ENCODE measurements at places on chromosomes 4 and X.

GRCh38 chrX:56228914-56229313 is 3.2 kb upstream of the KLF8 start:
- DNase-seq: no peak

- no peak for DNase-seq
Measured at GRCh38 chrX:79366556-79366872, 620 bp downstream of the ITM2A start.

DNA sequence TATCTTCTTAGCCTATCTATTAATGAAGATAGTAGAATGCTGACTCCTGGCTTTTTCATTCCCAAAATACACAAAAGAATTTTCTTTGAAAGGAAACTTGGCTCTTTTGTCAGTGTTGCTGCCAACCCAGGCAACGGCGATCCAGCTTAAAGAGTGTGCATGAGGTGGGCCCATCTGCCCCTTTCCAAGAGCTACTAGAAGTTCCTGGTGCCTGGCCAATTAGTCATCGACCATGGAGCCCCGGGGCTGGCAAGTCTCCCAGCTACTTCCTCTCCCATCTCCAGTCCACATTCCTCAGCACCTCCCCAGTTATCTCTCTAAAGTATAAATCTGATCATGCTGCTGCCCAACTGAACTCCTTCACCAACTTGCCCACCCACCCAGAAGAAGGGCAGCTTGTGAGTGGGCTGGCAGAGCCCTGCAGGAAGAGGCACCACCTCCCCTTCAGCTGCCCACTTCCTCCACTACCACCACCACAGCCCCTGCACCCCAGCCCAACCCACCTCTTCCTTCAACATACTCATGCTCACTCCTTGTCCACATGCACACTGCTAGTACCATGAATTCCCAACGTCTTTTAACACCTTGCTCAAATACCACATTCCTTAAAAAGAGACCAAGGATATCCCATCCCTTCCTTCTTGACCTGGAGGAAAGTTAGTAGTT is 158.2 kb upstream of the MAP3K15 start:
- no peak for DNase-seq

- DNase-seq: no peak
Measured at GRCh38 chrX:111955901-111956300, 79.9 kb downstream of the TRPC5OS start.

DNA sequence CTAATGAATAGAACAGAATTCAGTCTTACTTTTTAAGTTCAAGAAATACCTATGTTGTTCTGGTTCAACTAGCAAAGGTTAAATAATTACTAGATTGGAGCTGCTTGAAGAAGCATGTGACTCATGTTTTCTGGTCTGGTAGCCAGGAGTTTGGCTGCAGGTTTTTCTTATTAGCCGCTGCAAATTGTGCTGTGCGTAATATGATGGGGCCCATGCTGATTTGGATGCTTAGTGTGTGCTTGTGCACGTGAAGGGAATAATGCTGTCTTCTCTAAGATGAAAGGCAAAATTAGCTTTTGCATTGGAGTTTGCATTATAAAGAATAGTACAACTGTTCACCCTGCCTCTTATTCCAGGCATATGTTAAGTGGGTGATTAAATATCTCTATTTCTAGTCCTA is 219.6 kb downstream of the SNCA start:
- no peak for DNase-seq

GRCh38 chr4:84677093-84677492 is 94.2 kb downstream of the CDS1 start:
- DNase-seq: no peak

DNA sequence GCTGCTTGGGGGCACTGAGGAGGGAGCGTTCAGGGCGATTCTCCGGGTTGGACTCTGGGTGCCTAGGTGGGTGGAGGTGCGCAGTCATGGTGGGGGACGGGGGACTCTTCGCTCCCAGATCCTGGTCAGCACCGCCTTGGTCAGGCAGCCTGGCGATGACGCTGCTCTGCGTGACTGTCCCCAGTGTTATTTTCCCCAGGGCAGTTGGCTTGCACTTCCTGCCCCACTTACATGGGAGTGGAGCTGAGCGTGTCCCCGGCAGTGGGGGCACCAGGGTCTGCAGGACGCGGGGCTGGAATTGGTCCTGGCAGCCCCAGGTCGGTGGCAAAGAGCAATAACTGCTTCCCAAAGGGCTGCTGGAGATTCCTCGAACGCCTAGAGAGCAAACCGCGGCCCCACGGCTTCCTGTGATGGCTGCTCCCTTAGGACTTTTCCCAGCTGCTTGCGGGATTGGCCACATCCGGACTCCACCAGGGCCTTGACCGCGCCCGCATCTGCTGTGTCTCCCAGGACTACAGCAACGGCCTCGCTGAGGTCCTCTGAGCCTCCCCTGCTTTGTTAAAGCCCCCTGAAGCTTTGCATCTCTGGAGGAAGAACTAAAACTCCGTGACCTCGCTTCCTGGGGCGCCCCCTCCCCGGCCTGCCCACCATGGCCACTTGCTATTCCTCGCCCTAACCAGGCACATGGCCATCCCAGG is 35.3 kb upstream of the GPR78 start:
- DNase-seq: no peak

DNA sequence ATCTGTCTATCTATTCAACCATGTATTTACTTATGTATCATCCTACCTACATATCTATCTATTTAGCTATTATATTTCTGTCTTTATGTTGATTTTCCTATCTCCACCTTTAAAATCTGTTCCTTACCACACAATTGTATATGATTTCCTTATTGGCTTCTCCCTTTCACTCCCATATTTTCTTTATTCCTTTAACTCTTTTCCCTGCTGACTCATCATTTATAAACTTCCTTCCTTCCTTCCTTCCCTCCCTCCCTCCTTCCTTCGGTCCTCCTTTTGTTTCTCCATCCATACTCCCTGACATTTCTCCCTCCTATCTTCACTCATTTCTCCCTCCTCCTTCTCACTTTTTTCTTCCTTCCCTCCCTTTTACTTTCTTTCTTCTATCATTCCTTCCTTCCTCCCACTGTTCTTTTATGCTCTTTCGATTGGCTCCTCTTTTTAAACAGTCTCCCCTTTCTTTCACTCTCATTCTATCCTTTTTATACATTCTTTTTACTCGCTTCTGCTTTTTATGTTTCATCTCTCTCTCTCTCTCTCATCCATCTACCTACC is 100.3 kb downstream of the RBMX2 start:
- no peak for DNase-seq

DNA sequence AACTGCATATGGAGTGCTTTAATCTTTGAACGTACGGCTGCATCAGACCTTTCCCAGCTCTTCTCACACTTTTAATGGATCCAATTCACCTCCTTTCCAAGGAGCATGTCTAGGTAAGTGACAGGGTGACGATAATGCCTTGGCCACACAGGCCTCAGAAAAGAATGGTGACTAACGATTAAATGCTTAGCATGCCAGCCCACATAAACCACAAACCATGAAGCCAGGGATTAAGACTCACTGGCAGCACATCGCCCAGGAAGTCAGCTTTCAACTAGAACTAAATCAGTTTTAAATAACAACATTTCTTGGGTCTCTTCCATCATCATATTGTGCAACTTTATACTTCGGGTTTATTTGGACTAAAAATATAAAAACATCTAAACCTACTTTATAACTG is 28.7 kb downstream of the INPP4B start:
- no peak for DNase-seq
